Renal cortical epithelial cell (primary cell): ENCODE measurements at places on chromosomes 3 and 15. TPM values are rescaled to one million over a fixed set of nuclear protein-coding genes. Genes with fewer than 3 reads are reported as not detected.
A peak's percentile ranks its signal among the peaks of the same experiment; 100 is the strongest.

DNA sequence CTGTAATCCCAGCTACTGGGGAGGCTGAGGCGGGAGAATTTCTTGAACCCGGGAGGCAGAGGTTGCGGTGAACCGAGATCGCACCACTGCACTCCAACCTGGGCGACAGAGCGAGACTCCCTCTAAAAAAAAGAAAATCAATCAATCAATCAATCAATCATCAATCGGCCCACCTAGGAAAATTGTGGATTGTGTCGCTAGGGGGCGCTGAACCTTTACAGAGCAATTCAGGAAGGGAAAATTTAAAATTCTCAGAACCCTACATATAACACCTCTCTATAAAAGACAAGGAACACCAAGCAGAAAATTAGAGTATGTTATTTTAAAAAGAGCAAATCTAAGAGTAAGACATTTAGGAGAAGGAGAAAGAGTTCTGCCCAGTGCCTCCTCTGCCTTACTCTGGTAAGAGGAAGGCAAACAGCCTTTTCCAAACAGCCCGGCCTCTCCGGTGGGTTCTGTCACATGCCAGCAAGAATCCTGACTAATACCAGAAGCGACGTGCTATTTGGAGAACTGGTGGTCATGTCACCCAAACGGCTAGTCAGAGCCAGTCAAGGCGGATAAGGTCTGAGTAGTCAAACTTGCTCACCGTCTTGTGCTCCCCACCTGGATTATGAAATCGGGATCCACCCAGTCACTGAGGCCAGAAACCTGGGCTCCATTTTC lies 22.3 kb upstream of the SMCO1 start:
- peak; percentile 18 for DNase-seq

DNA sequence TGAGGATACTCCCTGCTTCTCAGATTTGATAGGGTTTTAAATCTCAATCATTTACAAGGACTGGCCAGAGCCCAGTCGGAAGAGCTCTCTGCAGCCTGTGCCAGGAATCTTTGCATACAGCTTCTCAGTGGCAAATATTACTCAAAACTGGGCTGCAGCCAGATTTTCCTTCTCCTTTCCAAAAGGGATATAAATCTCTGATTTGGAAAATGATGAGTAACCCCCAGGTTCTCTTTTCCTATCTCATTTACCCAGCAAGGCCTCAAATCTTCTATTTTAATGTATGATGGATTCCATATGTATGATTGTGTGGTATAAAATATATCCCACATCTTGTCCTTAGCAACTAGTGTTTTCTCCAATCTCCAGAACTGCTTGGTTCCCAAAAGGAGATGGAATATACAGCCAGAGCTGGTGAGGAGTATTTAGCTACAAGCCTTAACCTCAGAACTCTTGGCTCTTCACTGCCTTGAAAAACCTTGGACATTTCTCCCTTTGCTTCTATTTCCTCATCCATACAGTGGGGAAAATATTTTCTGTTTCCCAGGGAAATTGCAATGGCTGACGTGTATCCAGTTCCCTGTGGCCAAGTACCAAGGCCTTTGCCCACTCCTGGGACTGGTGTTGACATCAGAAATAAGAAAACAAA lies 114.4 kb downstream of the ATG7 start:
- DNase-seq = no peak

DNA sequence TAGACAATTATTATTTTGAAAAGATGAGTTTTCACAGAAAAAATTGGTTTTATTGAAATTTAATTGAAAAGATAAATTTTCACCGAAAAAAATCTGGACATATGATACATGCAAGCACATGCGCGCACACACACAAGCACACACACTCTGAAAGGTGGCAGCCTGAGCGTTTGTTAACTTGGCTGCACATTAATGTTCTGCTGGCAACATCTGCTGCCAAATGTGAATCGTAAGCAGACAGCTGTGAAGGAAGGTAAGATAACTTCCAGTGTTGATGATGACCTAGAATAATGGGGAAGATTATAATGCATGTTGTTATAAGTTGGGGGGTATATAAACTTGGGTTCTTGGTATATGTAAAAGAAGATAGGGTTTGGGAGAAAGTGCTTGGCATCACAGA lies 18.4 kb upstream of the CMTM7 start:
- no peak for DNase-seq

GRCh38 chr15:93312891-93313486 lies 224.0 kb upstream of the RGMA start:
- DNase-seq = no peak

DNA sequence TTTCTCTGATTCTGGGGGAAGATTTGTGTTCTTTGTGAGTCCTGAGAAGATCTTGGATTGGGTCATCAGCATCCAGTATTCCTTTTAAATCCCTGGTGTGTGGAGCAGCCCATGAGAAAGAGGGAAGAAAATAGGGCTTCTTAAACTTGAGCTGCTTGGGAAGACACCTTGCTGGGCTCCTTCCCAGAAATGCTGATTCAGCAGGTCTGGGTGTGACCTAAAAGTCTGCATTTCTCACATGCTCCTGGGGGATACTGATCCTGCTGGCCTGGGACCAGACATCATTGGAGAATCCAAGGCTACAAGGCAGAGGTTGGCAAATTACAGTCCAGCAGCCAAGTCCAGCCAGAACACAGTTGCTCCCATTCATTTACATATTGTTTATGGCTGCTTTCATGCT lies 54.1 kb upstream of the CMTM7 start:
- no peak for DNase-seq

DNA sequence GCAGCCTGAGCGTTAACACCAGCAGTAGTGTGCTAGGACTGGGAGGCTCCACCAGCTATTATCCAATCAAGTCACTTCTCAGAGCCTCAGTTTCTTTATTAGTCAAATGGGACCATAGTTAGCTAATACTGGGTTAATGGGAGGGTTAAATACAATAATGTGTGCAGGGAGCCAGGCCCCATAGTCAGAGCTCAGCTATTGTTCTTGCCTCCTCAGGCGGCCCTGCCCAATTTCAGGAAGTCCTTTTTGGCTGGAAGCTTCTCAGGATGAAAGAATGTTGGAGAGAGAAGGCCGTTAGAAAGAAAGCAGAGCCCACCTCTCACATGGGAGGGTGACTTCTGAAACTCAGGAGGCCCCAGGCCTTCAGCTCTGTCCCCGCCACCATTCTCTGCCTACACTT lies 39.5 kb upstream of the SMAD6 start:
- no peak for DNase-seq

GRCh38 chr3:31880020-31880419 lies 101.0 kb downstream of the OSBPL10 start:
- DNase-seq = peak; percentile 97

GRCh38 chr3:182325213-182325950 lies 467.9 kb upstream of the ATP11B start:
- DNase-seq = peak; percentile 62

DNA sequence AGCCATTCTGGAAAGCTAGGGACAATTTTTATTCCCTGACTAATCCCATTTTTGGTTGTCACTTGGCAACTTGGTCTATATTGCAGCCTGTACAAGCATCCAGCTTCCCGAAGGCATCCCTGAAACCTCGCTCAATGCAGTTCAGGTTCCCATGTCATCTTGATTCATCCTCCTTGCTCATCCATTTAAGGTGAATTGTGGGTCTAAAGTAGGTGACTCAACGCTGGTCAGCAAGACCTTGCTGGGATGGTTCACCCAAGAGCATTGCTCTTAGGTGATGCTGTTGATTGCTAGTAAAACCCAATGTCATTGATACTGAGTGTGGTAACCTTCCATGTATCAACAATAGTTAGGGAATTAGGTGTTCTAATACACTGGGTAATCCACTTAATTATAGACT lies 13.1 kb upstream of the RAB8B start:
- no peak for DNase-seq

DNA sequence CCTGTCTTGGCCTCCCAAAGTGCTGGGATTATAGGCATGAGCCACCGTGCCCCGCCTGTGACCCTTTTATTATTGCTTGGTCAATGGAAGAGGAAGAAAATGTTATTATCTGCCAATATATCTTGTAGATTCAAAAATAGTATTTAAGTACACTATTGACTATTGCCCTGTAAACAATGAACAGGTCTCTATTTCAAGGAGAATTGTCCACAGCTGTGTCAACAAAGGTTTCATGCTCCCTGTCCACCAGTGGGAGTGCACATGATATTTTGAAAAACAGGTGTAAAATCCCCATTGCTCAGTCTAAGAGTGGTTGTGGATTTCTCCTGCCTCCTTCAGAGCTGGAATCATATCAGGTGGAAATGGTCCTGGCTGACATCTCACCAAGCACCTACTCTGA lies 36.5 kb upstream of the IGF1R start:
- DNase-seq = no peak

GRCh38 chr3:180180795-180181194 lies 144.1 kb upstream of the PEX5L start:
- DNase-seq = peak; percentile 29

DNA sequence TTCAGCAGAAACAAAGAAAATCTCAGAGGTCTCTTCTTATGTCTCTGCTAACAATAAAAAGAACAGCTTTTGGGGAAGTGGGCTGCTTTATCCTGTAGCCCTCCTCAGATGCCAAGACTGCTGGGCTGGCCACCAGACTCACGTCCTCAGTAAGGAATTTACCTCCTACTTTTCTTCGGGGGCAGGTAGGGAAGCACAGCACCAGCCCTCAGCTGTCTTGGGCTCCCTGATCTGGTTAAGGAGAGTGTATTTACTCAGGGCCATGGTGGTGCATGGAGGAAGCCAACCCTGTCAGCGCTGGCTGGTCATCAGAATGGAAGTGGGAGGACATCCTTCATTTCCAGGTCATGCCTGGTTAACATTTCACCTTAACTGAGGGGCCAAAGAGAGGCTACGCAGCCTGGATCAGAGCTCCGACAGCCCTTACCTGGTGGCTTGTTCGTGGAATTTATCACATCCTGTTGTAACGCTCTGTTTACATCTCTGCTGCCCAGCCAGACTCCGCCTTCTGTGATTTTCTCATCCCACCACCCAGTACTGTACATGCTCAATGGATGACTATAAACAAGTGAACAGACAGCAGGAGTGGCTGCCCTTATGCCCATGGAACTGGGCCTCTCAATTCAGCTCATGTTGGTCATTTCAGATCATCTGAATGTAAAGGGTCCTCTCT lies 108.3 kb downstream of the IGF2BP2 start:
- peak; percentile 40 for DNase-seq

DNA sequence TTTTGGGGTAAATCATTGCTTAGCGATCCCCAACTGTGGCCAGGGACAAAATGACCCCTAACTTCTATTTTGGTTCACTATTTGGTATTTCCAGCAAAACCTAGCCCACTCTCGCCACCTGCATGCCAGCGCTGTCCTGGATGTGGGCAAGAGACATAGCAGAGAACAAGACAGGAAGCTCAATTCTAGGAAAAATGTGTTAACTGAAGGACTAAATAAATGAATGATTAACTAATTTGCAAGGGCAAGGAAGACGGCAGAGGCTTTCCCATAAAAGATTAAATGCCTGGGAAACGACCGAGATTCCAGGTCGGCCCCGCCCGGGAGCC lies 408 bp downstream of the NICN1 start:
- peak; percentile 91 for DNase-seq

DNA sequence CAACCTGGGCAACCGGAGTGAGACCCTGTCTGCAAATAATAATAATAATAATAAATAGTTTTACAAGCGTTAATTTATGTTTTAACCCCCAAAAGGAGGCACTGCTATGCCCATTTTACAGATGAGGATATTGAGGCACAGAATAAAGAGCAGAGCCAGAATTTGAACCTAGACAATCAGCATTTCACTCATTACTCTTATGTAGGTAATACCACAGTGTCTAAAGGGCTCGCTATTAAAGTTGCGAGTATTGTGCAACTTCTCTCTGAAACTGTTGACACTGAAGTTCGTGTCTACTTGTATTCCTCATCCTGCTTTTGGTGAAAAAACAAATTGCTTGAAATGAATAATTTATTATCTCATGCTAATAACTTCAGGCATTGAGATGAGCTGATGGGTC lies 2.8 kb downstream of the C2CD4A start:
- no peak for DNase-seq

DNA sequence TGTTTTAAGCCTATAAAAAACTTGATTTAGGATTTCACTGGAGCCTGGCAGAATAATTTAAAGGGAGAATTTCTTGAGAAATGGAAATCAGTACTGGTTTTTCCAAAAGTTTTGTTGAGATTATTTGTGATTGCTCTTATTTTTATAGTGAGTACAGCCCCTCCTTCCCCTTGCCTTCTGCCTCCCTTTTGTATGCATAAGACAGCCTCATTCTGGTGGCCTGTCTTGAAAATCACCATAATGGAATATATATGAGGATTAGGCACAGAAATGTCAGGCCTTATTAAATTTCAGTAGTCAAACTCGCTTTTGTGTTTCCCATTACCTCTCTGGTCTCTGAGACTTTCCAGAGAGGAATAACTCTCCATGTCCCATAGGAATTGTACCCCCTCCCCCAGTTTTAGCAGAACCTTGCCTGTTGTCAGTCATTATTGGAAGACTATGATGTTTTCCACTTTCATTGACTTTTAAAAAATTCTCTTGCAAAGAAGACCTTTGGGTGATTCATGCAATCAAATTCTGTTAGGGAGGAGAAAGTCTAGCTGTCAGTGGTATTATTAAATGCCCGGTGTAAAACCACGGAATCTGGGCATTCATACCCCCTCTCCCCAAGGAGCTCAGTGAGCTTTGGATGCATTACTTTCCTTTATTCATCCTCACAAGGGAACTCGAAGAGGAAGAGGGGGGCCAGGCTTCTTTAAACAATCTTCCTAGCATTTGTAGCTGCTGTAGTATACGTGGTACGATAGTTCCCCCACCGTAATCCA lies 171.6 kb upstream of the TSC22D2 start:
- peak; percentile 84 for DNase-seq

- peak; percentile 18 for DNase-seq
Measured at GRCh38 chr3:28853830-28854229, 427.0 kb upstream of the RBMS3 start.

DNA sequence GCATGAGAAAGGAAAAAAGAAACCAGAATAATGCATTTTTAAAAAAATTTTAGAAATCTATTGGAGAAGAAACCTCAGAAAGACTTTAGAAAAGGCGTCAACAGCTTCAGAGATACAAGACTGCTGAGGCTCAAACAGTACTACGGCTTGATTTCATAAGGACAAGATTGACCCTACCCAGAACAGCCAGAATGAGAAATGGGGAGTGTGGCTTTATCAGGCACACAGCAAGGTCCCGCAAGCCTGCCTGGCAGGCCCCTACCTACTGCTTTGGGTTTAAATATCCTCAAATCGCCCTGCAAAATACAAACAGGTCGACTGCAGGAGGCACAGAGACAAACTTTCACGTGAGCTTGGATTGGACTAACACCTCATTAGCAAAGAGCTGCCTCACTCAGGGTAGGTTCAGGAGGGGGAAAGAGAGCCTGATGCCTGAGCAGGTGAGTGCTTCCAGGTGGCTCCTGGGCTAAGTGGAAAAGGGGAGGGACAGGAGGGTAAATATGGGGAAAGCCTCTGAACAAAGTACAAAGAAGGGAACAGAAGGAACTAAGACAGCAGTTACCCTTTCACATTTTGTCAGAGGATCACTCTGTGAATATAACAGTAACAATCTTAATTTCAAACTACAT lies 87.5 kb downstream of the RORA start:
- no peak for DNase-seq

Gene PLXNB1
- total RNA-seq = 38.2 and 191 TPM in 2 replicates

Gene PLA2G4E
- not detected in 2 replicates for total RNA-seq

Gene BNC1
- total RNA-seq = 18.4 and 26.7 TPM in 2 replicates

Gene EPHA3
- total RNA-seq = 0.17 and 0.45 TPM in 2 replicates

Gene TTLL13
- 0.10 TPM in 1 of 2 replicates, not detected in the other for total RNA-seq

Gene FOXB1
- not detected in 2 replicates for total RNA-seq

Gene CCDC66
- total RNA-seq = 13.2 and 28.2 TPM in 2 replicates

Gene ADGRG7
- total RNA-seq = 0.05 and 0.35 TPM in 2 replicates

Gene LDHAL6B
- not detected in 2 replicates for total RNA-seq
